ENCODE measurements at places on chromosomes 13 and 19.

DNA sequence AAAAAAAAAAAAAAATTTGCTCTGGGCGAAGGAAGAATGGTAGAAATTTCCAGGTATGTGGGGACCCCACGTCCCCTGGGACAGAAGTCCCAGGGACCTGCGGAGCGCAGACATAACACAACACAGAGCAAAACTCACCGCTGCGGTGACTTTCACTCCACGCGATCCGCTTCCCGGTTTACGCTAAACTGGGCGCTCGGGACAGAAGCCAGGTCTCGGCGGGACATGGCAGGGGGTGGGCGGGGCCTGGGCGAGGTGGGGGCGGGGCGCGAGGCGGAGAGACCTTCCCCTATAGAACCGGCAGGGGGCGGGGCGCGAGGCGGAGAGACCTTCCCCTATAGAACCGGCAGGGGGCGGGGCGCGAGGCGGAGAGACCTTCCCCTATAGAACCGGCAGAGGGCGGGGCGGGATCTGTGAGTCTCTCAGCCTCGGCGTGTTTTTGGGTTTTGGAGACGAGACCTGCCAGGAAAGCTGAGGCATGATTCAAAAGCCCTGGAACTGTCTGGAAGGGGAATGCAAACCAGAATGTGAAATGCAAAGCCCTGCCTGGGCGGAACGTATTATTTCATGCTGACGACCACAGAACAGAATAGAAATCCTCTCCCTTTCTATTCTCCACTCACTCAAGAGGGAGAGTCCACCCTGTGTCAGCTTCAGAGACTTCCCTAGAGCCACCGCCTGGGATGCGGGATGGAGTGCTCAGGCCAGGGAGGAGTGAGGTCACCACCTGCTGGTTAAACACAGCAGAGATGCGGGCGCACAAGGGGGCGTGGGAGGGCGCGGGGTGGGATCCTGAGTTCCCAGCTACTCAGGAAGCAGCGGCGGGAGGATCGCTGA, 20.2 kb upstream of the ERVV-1 start:
- DNase-seq: peak; percentile 68

DNA sequence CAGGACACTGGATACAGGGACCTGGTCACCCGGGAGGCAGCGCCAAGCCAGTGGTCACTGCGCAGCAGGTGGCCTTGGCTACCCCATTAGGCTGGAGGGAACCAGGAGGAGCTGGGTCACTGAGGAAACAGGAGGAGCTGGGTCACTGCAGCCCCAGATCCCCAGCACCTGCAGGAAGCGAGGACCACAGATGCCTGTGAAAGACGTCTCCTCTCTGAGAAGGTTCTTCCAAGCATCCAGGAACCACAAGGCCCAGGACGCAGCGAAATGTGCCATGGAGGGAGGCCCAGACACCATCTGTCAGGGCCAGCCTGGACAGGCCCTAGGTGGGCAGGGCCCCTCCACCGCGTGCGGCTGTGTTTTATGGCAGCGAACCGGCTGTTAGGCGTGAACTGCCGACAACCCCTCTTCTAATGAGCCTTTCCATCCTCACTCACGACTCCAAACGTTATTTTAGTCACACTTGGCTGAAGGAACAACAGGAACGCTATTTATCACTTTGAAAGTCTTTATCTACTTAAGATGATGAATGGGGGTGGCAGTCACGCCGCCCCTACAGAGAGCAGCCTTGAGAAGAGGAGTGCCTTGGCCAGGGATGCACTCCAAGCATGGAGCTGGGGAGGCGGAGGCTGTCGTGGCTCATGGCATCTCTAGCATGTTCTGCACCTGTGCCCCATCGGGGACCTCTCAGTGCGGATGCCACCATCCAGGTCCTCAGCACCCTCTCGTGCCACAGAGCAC, 53.3 kb downstream of the CEBPG start:
- no peak for DNase-seq

DNA sequence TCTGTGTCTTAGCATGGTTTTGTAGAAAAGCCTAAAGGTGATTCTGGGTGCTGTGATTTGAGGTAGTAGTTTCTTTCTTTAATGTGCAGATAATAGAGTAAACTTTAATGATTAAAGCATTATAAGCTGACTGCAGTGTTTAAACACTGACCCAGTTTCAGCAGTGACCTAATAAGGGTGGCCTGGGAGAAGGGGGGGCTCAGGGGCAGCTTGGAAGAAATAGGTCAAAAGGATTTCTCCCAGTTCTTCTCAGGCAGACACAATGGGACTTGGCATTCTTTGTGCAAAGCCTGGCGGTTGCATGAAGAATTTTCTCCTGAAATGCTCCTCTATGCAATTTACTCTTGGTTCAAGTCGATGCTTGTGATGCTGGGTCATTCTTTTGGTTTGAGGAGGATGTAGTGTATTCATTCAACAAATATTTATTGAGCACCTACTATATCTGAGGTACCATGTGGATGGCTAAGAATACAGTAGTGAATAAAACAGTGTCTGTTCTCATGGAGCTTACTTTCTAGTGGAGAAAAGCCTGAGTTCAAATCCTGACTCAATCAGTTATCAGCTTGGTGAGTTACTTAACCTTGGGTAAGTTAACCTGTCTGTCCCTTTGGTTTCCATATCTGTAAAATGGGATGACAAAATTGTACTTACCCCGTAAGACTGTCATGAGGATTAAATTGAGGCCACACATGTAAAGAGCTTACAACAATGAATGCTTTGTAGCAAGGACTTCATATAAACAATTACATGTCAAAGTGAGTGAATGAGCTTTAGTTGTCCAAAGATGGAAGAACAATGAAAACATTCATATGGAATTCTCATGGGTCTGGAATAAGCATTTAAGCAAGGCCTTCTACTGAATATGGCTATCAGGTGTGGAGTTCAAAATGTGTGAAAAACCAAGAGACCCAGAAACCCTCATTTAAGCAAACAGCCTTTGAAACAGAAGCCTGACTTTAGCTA, 210.2 kb downstream of the KCNRG start:
- DNase-seq: no peak

DNA sequence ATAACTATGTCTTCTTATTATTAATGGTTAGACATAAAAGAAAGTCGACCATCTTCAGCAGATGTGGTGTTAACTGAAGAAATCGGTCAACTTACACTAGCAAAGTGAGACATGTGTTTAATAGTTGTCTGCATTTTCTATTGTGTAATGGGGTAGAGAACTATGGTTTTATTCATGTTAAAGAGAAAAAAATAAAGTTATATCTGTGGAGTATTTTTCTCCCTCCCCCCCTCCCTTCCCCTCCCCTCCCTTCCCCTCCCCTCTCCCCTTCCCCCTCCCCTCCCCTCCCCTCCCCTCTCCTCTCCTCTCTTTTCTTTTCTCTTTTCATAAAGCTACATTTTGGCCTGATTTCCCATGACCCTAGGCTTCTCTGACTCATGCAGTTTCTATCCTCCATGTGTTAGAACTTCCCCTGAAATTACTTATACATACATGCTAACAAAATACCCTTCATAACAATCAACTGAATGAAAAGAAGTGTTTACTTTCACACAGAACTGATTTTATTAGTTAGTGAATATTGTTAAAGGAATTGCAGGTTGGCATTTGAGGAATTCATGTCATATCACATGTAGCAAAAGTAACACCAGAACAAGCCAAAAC, 1431.0 kb upstream of the ATXN8OS start:
- no peak for DNase-seq

DNA sequence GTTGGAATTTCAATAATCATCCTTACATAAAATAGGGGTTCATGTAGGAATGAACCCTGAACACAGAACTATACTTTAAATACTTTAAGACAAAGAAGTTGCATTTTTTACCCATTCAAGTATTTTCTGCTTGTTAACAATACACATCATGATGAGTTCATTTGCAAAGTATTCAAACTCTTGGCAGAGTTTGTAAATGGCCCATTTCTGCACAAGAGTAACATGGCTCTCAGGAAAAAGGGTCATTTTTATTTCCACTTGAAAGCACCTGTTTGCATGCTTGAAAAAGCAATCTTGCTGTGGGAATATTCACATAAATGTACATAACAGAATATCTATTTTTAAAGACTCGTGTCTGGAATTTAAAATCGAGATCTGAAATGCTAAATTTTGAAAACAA, 18.1 kb downstream of the ESD start:
- no peak for DNase-seq

GRCh38 chr13:106477303-106477702, 58.2 kb downstream of the EFNB2 start:
- no peak for DNase-seq

GRCh38 chr13:67408798-67409197, 178.7 kb upstream of the PCDH9 start:
- DNase-seq: no peak

DNA sequence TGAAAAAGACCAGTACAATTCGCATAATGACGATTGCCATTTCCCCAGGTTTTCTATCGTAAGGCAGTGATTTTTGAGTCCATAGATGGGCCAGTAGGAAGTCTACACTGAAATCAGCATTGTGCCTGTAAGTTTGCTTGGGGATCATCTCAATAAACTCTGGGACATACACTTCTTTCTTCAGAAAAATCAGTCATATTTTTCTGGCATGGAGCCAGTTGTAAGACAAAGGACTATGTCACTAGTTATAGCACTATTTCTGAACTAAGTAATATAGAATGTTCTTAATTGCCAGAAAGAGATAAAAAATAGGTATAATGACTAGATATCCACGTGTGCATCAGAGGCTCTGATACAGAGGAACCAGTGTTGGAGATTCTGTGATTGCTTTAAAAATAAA, 243.5 kb downstream of the LMO7 start:
- DNase-seq: no peak

GRCh38 chr13:78499802-78500201, 103.5 kb downstream of the POU4F1 start:
- no peak for DNase-seq

DNA sequence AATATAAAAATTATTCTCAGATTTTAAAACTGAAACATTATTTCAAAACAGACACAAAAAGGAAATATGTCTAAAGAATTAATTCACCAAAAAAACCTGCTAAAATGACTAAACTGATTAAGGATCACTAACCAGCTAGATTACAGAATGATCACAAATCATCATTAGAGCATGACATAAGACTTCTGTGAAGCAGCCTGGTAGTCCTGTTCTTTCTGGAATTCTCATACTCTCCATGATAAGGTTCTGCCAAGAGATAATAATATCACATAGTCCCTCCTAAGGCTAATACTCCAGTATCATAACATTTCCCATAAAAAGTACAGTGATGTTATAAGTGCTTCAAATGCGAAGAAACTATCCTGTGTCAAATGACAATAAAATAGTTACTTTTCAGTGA, 1814.9 kb downstream of the SLITRK5 start:
- DNase-seq: no peak

- DNase-seq: peak; percentile 45
Measured at GRCh38 chr19:41597600-41598041, 21.7 kb downstream of the CEACAM21 start.

GRCh38 chr13:98526182-98526512, 50.8 kb downstream of the STK24 start:
- no peak for DNase-seq

DNA sequence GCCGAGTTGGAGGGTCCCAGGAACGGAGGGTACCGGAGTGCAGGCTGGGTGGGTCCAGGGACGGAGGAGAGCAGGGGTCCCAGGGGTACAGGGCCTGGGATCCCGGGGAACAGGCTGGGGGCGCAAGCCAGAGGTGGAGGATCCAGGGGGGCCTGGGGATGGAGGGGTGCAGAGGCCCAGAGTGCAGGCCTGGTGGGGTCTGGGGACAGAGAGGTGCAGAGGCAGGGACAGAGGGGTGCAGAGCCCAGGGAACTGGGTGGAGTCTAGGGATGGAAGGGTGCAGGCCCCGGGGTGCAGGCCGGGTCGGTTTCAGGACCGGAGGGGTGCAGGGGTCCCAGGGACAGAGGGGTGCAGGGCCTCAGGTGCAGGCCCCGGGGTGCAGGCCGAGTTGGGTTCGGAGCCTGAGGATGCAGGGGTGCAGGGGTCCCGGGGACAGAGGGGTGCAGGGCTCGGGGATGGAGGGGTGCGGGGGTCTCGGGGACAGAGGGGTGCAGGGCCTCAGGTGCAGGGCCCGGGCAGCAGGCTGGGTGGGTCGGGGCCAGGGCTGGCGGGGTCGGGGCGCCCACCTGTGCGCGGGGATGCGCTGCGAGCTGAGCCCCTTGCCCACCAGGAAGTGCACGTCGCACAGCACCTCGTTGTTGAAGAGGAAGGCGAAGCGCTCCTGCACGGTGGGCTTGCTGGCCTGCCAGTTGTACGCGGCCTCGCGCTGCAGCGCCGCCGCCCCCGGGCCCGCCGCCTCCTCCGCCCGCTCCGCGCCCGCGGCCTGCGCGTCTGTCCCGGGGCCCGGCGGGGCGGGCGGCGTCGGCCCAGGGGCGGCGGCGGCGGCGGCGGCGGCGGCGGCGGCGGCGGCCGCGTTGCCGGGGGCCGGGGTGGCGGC, 545 bp downstream of the BTBD2 start:
- DNase-seq: no peak

- peak; percentile 19 for DNase-seq
Measured at GRCh38 chr13:39273953-39274738, 235.9 kb downstream of the NHLRC3 start.

DNA sequence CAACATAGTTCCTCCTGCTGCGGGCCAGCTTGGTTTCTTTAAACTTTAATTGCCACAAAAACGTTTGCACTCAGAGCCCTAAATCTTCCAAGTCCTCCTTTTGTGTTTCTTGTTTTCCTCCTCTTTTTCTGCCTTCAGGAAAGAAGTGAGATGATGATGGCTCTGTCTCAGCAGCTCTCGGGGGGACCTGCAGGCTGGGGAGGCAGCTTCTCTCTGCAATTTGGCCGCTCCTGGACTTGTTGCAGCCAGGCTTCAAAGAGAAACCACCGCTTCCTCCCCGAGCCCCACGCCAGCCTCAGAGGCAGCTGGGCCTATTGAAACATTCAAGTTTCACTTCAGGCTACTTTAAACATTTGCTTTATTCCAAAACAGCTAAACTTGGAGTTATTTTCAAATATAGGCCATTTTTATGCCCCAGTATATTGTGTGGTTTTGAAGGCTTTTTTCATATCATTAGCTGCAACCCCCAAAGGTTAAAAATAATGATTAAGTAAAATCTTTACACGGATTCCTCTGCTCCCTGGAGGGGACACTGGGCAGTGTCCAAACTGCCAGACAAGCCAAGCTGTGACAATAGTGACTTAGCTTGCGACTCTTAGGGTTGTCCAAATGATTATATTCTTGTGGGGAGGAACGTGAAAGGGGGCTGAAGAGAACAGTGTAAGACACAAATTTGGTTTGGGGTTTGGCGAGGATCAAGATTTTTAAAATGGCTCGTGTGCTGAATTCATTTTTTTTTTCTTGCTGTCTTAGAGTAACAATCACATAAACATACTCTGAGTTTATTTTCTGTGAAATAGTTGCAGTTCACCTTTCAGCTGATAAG, 330.8 kb downstream of the DLEU7 start:
- peak; percentile 65 for DNase-seq

GRCh38 chr13:46654951-46655350, 102.0 kb downstream of the LRCH1 start:
- DNase-seq: no peak

DNA sequence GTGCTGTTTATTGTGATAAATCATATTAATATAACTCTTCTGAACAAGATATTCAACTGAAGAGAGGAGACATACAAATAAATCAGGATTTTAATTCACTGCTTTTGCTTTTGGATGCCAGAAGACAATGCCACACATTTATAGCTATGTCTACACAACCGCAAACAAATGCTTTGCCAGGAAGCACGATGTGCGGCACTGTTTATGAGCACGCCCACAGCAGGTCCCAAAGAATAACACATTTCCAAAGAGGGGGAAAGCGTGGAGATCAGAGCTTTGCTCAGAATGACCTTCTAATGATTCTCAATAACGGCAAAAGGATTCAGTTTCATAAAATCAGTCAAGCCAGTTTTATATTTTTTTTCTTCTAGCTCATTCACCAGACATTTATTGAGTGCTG, 16.7 kb downstream of the FAM216B start:
- peak; percentile 38 for DNase-seq

All from MG63 (cell line).